ENCODE measurements at places on chromosomes 16 and 17.

DNA sequence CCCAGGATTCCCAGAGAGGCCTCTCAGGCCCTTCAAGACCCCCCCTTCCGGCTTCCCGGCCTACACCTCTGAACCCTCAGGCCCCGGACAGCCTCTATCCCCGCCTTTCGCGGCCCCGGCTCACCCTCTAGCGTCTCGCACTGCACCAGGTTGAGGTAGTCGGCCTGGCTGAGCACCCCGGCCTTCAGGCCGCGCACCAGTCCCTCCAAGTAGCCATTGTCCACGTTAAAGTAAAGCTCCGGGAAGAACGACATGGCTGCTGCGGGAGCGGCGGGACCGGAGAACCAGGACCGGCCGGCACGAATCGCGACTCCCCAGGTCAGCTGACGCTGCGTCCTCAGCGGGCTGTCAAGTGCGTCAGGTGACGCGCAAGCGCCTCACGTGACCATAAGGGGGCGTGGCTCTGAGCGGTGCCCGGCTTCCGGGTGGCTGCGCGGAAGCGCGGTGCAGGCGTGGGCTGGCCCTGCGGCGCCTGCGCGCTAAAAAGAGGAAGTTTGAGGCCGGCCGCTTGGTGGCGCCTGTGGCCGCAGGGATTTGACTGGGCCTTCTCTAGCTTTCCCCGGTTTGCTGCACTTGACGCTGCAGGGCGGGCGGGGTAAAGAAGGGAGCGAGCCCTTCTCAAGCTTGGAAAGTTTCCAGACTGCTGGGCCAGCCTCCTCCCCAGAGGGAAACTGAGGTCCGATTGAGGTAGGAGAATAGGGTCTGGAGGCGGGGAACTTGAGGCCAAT, at the start of gene ATP6V0D1:
TSS of gene ATP6V0D1 (minus strand) at position 325 of the 728 bp plus-strand sequence. CDS start at position 254, 71 bp downstream.
- peak; percentile 97 for DNase-seq

DNA sequence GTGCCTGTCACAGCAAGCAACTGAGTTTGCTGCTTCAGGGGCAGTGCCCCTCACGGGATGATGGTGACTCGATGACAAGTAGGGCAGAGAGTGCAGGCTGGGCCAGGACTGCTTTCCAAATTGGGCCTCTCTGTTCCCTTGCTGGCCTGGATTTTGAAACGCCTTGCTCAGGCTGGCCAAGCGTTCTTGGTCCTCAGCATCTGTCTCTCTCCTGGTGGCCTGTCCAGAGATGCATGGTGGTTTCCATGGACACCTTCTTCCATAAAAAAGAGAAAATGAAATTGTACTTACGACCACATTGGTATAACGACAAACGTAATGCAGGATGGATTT, 19.4 kb upstream of the PRM1 start:
- DNase-seq = no peak

GRCh38 chr16:54080524-54081008, 206.0 kb downstream of the IRX3 start:
- peak; percentile 98 for DNase-seq

DNA sequence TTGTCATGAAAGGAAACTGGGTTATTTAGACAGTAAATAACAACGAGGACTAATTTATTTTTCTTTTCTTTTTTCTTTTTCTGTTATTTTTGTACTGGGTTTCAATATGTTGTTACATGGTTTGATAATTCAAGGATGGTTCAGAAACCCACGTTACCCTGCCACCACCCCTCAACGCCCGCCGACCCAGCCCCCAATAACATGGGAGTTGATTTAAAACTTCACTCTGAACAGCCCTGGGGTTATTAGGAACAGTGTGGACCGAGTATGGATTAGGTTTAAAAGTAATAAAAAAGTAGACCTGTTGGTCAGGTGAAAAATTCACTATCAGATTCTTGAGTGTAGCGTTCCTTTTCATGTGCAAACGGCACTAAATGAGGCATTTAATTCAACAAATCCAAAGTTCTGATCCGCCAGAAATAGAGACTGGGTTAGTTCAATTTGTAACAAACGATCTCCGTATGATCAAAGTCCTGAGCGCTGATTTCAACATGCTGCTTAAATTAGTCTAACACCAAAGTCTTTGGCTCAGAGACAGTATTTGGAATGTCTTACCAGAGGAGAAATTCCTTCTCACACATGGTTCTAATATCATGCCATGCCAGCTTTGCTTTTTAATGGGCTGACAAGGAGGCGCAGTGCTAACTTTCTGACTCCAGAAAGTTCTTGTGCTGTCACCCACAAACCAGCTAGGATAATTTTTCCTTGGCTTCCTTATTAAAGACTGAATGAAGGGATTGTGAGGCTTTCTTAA, 173.1 kb upstream of the IRX3 start:
- DNase-seq = no peak

DNA sequence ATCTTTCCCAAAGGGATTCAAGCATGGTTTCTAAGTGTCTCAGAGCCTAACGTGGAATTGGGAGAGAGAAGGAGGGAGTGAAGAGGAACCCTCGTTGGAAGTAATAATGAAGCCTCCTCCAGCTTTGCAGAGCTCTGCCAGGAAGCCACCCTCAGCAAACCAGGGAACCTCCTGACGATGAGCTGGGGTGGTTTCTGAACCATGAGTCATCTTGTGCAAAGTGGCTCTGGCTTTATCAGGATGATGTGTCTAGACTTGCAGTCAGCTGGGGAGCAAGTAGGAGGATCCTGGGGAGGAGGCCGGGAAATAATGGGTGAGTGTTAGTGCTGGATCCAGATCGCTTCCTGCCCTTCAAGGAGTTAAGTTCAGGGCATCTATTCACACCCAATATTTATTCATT, 191.7 kb upstream of the RBFOX1 start:
- DNase-seq = no peak

GRCh38 chr17:69762766-69763165, 312.3 kb upstream of the KCNJ16 start:
- DNase-seq = no peak

- DNase-seq = peak; percentile 88
These were observed 17.3 kb downstream of the SOCS3 start for GRCh38 chr17:78342449-78343186.

GRCh38 chr16:264440-264951, 11.2 kb downstream of the RGS11 start:
- no peak for DNase-seq

DNA sequence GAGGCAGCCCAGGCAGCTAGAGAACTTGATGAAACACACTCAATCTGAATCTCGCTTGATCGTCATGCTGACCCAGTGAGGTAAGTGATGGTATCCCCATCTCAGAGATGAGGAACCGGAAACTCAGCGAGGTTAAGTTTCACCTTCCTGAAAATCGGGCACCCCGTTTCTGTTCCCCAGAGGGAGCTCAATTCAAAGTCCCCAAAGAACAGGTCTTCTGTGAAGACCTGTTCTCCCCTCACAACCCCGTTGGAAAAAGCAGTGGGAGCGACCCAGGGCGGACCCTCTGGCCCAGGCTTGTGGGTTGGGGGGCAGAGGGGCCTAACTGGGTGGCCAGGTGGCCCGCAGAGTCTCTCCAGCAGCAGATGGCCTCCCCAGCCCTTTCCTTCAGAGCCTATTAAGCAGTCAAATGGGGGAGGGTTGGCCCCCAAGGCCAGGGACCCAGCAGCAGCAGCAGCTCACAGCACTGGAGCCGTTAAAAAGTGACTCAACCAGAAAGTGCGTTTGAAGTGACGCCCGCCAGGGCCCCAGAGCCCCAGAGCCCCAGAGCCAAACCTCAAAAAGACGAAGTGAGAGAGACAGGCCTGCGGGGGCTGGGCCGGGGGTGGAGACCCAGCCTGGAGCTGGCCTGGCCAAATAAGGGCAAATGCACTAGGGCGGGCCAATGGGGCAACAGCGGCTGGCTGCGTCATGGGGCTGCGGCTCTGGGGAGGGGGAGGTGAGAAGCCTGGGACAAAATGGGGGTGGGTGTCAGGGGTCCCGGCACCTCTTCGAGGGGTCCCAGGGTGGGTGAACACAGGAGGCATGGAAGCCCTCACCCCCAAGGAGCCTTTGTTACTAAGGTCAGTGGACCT, 9.2 kb upstream of the TSPOAP1 start:
- DNase-seq = peak; percentile 96

- no peak for DNase-seq
These were observed 56.4 kb upstream of the AKTIP start for GRCh38 chr16:53559270-53559951.

DNA sequence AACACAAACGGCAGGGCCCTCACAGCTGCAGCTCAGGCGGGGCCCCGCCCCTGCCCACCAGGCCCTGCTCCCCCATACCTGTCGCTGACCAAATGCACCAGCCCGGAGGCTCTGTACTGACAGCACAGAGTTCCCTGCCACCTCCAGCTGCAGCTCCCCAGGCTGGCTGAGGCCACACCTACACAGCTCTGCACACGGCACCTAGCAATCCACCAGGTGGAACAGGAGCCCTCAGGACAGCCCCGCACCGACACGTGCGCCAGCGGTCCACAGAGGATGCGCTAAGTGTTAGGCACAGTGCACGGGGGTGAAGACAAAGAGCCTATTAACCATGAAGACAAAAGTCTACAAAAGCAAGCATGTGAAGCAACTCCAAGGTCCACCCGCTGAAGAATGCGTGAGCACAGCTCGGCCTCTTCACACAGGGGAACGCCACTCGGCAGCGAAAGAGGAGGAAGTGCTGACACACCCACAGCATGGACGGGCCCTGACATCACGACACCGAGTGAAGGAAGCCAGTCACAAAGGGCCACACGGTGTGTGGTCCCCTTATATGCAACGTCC, 5.4 kb downstream of the ZCCHC14 start:
- no peak for DNase-seq

GRCh38 chr16:50096791-50097190, 31.0 kb downstream of the HEATR3 start:
- peak; percentile 63 for DNase-seq

- DNase-seq = peak; percentile 90
These were observed 26.9 kb downstream of the RGS9 start for GRCh38 chr17:65163990-65164495.

- DNase-seq = peak; percentile 7
These were observed 153.5 kb downstream of the MYO1D start for GRCh38 chr17:32723310-32723955.

DNA sequence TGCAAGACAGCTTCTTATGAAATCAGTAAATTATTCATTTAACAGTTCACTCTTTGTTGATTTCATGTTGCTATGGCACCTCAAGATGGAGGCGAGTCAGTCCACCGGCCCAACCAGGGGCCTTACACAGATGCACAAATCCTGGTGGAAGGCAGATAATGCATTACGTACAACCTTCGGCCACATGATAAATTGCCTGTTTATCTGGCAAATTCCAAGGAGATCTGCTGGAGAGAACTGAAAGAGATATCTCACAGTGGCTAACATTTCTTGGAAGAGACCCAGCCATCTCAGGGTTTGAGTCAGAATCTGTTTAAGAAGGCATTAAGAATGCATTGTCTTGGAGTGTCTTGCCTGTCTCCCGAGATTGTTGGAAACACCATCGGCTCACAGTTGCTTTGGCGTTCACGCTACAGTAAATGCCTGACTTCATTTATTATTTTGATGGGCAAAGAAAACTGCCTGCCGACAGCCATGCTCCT, 225.6 kb downstream of the MSI2 start:
- DNase-seq = peak; percentile 100

DNA sequence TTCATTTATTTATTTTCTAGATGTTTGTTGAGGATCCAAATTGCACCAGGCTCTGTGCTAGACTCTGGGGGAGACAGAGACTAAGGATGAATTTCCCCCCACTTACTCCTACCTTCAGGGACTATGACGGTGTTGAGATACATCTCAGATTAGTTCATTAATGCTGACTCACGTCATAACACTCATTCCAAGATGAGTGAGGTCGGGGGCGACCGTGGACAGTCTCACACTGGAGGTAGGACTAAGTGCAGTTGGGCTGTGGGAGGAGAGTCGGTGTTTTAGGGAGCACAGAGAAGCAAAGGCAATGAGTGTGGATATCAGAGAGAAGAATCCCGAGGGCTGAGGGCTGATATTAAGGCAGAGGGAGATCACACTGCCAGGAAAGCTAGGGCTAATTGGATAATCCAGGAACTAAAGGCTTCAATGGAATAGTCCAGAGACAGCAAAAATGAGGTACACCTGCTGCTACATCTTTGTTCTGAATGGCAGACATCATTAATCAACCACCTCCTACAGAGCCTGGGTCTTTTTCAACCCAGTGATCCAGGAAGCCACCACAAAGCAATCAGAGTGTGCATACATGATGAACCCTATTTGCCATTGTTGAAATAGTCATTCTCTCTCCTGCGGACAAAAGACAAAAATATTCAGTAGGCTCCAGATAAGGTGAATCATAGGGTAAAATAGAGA, 38.6 kb upstream of the CACNG4 start:
- no peak for DNase-seq

GRCh38 chr16:51163366-51163765, 12.3 kb upstream of the SALL1 start:
- peak; percentile 23 for DNase-seq

GRCh38 chr17:63277629-63278028, 168.5 kb downstream of the CYB561 start:
- no peak for DNase-seq

- no peak for DNase-seq
These were observed 236.1 kb downstream of the GRIN2A start for GRCh38 chr16:9946022-9946720.

- DNase-seq = peak; percentile 60
These were observed 20.1 kb upstream of the MLYCD start for GRCh38 chr16:83878838-83879237.

- DNase-seq = no peak
These were observed at the start of gene PLCD3 for GRCh38 chr17:45132320-45132571. Gene PLCD3, minus strand, starts transcription at chr17:45132515. Its CDS starts 105 bp downstream, at chr17:45132410.

DNA sequence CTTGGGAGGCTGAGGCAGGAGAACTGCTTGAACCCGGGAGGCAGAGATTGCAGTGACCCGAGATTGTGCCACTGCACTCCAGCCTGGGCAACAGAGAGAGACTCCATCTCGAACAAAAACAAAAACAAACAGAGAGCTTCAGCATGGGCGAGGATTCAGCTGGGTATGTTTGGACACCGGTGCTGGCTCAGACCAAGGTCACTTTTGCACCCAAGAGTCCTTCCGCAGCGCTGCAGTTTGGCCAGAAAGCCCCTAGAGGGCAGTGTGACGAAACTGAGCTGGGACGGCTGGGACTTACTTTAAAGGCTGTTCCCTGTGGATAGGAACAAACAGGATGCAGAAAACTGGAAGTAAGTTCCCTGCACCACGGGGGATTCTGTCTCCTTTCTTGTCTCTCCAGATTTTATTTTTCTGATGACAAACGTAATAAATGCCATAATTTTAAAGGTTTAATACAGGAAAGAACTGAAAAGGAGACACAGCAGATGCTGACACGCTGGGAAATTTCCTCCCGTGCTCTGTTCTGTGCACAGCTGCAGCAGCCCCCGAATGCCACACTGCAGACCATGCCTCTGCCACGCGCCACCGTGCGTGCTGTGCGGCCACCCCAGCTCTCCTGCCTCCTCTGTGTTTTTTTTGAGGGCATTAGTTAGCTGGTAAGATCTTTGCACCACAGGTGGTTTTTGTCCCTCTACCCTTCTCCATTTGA, 25.2 kb upstream of the USP36 start:
- DNase-seq = peak; percentile 80

GRCh38 chr17:4956493-4957061, 5.7 kb downstream of the ENO3 start:
- no peak for DNase-seq

- no peak for DNase-seq
These were observed 22.3 kb downstream of the MYH11 start for GRCh38 chr16:15834502-15834901.

GRCh38 chr16:544517-544916, 15.7 kb upstream of the PRR35 start:
- DNase-seq = no peak

- no peak for DNase-seq
These were observed 7.3 kb downstream of the ENDOV start for GRCh38 chr17:80422276-80422675.

GRCh38 chr17:21039839-21040575, 2.8 kb downstream of the USP22 start:
- peak; percentile 56 for DNase-seq
